ENCODE measurements at places on chromosomes 11 and 22. TPM values are rescaled to one million over a fixed set of nuclear protein-coding genes. Genes with fewer than 3 reads are reported as not detected.

- H3K4me3 ChIP-seq = peak overlapping the region; percentile 32
- no peaks in the 10 kb centered on the region for H3K36me3 ChIP-seq
- peaks cover 56% of the 10 kb centered on the region for H3K4me1 ChIP-seq
- H3K27ac ChIP-seq = peak overlapping the region; percentile 53
These were observed 616 bp downstream of the GGT5 start for GRCh38 chr22:24244144-24244787.

Gene DEFB131B
- total RNA-seq = not detected

Gene PANX3
- not detected for total RNA-seq

Gene PHF5A
- total RNA-seq = 55.9 TPM

DNA sequence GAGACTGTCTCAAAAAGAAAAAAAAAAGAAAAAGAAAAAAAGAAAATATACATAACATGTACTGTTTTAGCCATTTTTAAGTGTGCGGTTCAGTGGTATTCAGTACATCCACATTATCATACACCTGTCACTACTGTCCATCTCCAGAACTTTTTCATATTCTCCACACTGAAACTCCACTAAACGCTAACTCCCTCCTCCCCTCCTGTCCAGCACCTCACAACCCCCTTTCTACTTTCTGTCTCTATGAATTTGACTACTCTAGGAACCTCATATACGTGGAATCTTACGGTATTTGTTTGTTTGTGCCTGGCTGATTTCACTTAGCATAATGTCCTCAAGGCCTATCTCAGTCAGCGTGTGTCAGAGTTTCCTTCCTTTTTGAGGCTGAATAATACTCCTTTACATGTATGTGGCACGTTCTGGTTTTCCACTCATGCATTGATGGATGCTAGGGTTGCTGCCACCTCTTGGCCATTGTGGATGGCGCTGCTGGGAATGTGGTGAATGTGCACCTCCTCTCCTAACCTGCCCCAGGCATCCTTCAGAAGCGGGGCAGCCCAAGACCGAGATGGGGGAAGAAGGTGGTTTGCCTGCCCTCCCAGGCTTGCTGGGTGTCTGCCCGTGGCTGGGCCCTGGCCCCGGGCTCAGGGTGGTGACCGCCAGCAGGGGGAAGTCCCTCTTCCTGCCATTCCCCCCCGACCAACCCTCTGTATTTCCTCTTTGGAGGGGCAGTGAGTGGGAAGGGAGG is 60.5 kb downstream of the BCR start:
- DNase-seq = peak; percentile 93
- H3K4me1 ChIP-seq = peaks cover 28% of the 10 kb centered on the region
- H3K27ac ChIP-seq = peak overlapping the region; percentile 70
- no peaks in the 10 kb centered on the region for H3K27me3 ChIP-seq
- H3K4me3 ChIP-seq = no peak overlapping the region

DNA sequence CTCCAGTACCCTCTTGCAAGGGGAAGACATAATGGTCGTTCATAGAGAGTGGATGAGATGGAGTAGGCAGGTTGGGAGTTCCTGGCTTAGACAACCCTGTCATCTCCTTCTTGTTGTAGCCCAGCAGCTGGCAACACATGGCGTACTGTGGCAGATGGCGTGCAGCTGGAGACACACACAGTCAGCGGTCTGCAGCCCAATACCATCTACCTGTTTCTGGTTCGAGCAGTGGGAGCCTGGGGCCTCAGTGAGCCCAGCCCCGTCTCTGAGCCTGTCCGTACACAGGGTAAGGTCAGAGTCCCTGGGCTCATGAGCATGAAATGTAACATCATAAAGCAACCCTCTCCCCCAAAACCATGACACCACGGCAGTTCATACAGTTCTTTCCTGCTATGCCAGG is 8.7 kb downstream of the ROBO3 start:
- DNase-seq = no peak
- H3K27ac ChIP-seq = no peak overlapping the region
- H3K4me3 ChIP-seq = no peak overlapping the region
- peaks cover 21% of the 10 kb centered on the region for H3K4me1 ChIP-seq

DNA sequence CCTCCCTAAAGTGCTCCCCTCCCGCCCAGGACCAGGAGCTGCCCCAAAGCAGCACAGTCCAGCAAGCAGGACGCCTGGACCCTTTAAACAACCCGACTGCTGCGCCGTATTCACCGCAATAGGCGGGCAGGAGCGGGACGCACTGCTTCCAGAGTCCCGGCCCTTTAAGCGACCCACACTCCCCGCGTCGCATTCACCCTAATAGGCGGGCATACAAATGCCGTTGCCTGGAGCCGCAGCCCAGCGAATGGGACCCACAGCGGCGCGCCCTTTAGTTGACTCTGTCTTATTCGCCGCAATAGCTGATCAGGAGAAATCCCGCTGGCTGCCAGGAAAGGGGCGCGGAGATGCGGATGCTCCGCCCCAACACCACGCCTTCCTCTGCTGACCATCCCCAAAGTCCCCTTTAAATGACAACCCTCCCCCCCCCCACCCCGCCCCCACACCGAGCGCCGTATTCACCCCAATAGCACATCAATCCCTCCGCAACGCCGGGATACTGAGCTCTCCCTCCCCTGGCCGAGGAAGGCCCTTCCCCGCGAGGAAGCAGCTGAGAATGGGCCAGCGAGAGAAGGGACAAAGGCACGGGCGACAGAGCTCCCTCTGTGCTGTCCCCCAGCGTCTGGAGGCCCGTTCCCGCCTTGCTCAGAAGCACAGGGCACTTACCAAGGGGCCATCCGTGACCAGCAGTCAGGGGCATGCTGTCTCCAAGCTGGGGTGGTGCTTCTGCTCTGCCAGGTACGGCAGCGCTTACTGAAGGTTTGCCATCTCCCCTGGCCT is 4.7 kb downstream of the OSBPL5 start:
- H3K4me1 ChIP-seq = peaks cover 5% of the 10 kb centered on the region
- peak; percentile 92 for DNase-seq
- H3K36me3 ChIP-seq = no peaks in the 10 kb centered on the region
- H3K4me3 ChIP-seq = peak overlapping the region; percentile 54
- no peaks in the 10 kb centered on the region for H3K27me3 ChIP-seq

DNA sequence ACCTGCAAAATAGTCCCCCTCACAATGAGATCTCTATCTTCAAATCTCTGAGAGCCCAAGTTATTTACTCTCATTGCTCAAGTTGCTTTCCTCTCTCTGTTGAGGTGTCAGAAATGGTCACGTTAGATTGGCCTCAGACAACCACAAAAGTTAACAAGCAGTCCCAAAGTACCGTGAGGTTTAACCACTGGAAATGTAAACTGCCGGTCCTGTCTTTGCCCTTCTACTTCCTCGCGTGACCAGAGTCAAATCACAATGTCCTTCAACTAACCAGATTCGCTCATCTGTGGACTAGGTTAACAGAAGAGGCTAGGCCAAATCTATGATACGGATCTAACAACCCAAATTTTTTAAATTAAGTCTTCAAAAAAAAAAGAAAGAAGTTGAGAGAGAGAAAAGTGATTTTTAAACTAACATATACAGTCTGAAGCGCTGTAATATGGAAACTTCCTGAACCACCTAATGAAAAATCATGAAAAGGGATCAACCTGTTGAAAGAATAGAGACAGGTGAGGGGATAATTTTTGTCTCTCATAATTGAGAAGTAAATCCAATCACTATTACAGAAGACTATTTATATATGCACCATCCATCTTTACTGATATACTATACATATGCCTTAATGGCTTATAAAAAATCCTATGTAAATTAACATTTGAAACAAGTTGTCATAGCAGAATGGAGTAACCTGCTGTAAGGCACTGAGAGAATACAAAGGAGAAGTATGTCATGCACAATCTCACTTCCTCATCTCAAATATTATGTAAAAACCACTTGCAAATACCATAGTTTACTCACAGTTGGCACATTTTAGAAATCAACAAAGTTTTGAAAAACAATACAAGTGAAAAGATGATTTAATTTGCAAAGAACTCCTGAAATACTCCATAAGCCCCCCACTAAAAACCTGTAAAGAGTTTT is 3.3 kb upstream of the JAML start:
- peaks cover 27% of the 10 kb centered on the region for H3K4me1 ChIP-seq
- H3K36me3 ChIP-seq = peaks cover 1% of the 10 kb centered on the region
- peak overlapping the region; percentile 34 for H3K27ac ChIP-seq
- DNase-seq = peak; percentile 43
- H3K4me3 ChIP-seq = no peak overlapping the region

Gene FOXRED2
- 14.0 TPM for total RNA-seq

GRCh38 chr11:7690648-7691047 is 15.6 kb downstream of the OVCH2 start:
- no peak overlapping the region for H3K27ac ChIP-seq
- no peak for DNase-seq
- H3K4me3 ChIP-seq = no peak overlapping the region

GRCh38 chr11:121894581-121894980 is 221.4 kb downstream of the BLID start:
- H3K4me3 ChIP-seq = no peak overlapping the region
- H3K4me1 ChIP-seq = peaks cover 12% of the 10 kb centered on the region
- no peaks in the 10 kb centered on the region for H3K27me3 ChIP-seq
- no peak overlapping the region for H3K27ac ChIP-seq
- H3K36me3 ChIP-seq = no peaks in the 10 kb centered on the region

DNA sequence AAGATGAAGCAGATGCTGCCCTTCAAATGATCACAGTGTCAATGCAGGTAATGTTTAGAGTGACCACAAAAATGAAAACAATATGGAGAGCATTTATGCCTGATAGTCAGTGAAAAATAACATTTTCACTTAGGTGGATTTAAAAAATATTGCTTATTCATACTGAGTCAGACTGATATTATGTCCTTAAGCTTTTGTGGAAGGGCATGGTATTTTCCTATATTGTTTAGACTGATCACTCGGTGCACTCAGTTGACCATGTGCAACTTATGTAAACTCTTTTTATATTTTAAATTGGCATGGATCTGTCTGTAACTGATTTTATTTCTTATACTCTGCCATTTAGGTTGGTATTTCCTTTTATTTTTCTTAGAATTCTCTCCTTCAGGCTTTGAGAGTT is 106.6 kb downstream of the DYNC2H1 start:
- H3K27ac ChIP-seq = no peak overlapping the region
- no peaks in the 10 kb centered on the region for H3K36me3 ChIP-seq
- H3K27me3 ChIP-seq = no peaks in the 10 kb centered on the region
- H3K4me3 ChIP-seq = no peak overlapping the region
- DNase-seq = no peak

GRCh38 chr22:42623756-42624441 is 9.2 kb upstream of the POLDIP3 start:
- H3K27me3 ChIP-seq = no peaks in the 10 kb centered on the region
- no peak for DNase-seq
- H3K27ac ChIP-seq = no peak overlapping the region
- H3K4me1 ChIP-seq = no peaks in the 10 kb centered on the region
- no peak overlapping the region for H3K4me3 ChIP-seq

DNA sequence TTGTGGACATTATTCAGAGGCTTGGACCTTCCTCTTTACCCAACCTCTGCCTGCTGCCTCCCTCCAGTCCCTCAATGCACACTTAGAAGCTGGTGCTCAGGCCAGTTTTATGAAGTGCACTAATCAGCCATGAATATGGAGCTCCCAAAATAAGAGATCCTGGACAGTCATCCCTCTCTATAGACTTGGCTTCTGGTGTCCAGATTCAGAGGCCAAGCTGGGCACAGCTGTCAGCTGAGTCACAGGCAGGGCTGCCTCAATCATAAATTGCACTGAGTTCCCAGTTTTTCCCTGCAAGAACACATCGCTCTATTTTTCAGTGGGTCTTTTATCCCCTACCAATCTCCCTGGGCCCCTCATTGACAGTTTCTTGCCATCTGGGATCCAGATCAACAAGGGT is 161.7 kb upstream of the CADM1 start:
- H3K27ac ChIP-seq = no peak overlapping the region
- no peaks in the 10 kb centered on the region for H3K4me1 ChIP-seq
- no peak for DNase-seq

GRCh38 chr11:130037058-130037457 is 32.6 kb upstream of the APLP2 start:
- H3K36me3 ChIP-seq = no peaks in the 10 kb centered on the region
- no peaks in the 10 kb centered on the region for H3K27me3 ChIP-seq
- H3K4me3 ChIP-seq = no peak overlapping the region

Gene LARGE2
- not detected for total RNA-seq

DNA sequence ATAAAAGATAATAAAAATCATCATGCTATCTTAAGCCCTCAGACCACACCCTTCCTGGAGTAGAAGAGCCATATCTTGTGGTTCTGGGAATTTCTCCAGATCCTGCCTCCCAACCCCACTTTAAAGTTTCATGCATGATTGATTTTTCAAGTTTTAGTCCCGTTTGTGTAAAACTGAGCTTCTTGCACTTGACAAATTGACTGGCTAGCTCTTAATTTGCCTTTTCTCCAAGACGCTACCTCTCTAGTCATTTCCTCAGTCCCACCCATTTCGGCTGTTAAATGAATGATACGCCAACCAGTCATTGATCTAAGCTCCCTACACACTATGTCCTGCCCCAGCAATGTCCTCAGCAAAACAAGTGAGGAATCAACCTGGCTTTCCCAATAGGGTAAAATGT is 71.8 kb upstream of the TEAD1 start:
- H3K4me3 ChIP-seq = no peak overlapping the region
- H3K27me3 ChIP-seq = no peaks in the 10 kb centered on the region
- H3K4me1 ChIP-seq = peaks cover 7% of the 10 kb centered on the region
- no peak overlapping the region for H3K27ac ChIP-seq
- no peaks in the 10 kb centered on the region for H3K36me3 ChIP-seq

Gene OR10D3
- total RNA-seq = not detected

All from endothelial cell of umbilical vein (primary cell).